ENCODE measurements at places on chromosomes 3 and 15. TPM values are rescaled to one million over a fixed set of nuclear protein-coding genes. Genes with fewer than 3 reads are reported as not detected.

SPATA12 gene
- polyA plus RNA-seq, result not detected

C3orf22 gene
- not detected for polyA plus RNA-seq

CLN6 gene
- 2.6 TPM for polyA plus RNA-seq

SATB1 gene
- polyA plus RNA-seq, result 109 TPM

CMTM6 gene
- polyA plus RNA-seq, result 230 TPM
